Fibroblast of skin of back (primary cell): ENCODE measurements at places on chromosomes 1 and 21.

DNA sequence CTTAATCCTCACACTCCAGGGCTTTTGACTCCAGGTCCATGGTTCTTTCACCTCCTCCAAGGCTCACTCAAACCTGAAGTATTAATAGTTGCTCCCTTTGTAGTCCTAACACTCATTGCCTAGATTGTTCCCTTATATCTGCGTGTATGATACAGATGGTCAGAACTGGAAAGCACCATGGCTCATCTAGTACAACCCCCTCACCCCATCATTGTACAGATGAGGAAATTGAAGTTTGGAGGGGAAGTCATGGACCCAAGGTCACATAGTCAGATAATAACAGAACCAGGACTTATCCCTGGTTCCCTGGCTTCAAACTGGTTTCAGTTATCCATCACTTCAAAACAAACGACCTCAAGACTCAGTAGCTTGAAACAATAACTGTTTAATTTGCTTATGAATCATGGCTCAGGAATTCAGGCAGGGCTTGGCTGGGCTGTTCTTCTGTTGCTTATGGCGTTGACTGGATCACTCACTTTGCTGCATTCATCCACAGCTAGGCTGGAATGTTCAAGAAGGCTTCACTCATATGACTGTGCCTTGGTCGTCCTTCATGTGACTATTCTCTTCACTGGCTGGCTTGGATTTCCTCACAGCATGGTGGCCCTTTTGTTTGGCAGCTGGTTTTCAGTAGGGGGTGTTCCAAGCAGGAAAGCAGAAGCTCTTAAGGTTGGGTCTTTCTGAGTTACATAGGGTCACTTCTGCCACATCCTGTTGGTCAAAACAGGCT, 5.0 kb downstream of the NOS1AP start:
- DNase-seq = peak; percentile 30

GRCh38 chr21:15242906-15243305, 178.1 kb upstream of the NRIP1 start:
- DNase-seq = no peak

DNA sequence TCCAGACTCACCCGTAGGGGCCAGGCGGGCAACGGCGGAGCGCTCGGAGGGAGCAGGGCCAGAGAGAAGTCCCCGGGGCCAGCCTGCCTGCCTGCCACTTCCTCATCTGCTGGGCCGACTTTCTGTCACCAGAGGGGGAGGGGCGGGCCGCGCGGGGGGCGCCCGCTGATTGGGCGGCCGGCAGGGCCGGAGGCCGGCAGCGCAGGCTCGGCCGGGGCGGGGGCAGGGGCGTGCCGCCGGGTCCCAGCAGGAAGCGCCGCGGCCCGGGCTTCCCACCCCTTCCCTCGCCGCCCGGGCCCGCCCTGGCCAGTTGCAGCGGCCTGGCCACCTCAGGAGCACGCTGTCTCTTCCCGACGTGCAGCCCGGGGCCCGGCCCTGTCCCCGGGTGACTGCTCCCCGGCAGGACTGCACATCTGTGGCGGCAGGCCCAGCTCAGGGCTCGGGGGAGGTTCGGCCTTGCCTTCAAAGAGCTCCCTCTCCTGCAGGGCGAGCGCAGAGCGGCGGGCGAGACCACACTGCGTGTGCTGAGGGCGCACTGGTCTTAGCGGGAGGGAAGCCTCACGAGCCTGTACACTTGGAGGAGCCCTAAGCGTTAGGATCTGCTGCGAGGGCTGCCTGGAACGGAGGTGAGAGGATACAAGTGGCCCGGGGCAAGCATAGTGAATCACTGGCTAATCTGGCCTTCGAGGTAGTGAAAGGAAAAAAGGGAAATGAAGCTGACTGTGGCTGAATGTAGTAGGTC, at the start of gene ELOVL1:
Gene ELOVL1 (minus strand): TSS at position 108 of the 742 bp plus-strand sequence. CDS start 2,402 bp downstream, outside the sequence.
- DNase-seq = peak; percentile 91

GRCh38 chr1:234125283-234125682, 220.8 kb downstream of the SLC35F3 start:
- DNase-seq = peak; percentile 3

GRCh38 chr1:23098463-23099170, 70.0 kb downstream of the LUZP1 start:
- DNase-seq = peak; percentile 77

DNA sequence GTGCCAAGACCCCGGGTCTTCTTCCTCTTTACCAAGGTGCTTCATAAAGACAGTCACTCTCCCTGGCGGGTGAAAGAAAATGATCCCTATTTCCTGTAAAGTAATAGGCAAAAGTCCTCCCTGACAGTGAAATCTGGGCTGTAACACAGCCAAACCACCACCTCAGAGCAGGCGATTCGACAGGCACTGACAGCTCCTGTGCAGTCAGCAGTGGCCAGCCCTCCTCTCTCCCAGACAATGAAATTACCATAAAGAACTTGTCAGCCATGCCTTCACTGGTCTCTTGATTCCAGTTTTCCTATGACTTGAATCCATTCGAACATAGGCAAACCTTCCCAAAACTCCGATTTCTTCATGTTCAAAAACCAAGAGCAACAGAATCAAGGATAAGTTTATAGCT, 492.2 kb upstream of the DAB1 start:
- no peak for DNase-seq
